ENCODE measurements at places on chromosomes 5 and 9.
A peak's percentile ranks its signal among the peaks of the same experiment; 100 is the strongest.

DNA sequence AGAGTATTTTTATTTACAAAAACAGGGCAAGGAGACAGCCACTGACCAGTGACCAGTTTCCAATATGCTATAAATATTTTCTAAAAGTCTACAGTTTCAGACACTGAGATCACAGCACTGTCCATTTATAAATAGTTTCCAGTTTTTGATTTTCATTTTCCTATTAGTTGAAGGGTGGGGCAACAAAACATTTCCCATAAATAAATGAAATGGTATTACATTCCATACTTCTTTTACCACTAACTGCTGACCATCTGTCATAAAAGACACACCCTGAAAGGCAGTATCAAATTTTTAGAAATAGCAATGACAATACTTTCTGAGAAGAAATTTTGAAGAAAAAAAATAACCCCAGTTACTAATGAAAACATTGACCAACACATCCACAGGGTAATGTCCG is 126.7 kb downstream of the ARSB start:
- DNase-seq, result no peak

DNA sequence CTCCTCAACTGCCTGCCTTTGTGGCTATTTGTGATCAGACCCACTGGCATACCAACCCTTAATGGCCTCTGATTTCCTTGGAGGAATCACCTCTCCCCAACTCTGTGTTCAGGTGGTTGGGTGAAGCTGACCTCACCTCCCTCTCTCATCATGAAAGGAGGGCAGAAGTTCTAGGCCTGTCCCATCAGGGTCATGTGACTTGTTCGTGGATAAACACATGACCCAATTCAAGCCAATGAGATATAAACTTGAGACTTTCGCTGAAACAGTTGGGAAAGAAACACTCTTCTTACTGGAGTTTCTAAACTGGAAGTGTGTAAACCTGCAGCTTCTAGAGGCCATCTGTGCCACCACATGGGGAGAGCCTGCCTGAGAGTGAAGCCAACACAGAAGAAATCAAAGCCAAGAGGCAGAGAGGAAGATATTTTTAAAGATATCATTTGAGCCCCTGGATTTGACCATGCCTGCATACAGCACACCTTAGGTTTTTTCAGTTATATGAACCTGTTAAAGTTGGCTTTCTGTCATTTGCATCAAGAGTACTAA is 5.8 kb downstream of the GABBR2 start:
- DNase-seq, result no peak

DNA sequence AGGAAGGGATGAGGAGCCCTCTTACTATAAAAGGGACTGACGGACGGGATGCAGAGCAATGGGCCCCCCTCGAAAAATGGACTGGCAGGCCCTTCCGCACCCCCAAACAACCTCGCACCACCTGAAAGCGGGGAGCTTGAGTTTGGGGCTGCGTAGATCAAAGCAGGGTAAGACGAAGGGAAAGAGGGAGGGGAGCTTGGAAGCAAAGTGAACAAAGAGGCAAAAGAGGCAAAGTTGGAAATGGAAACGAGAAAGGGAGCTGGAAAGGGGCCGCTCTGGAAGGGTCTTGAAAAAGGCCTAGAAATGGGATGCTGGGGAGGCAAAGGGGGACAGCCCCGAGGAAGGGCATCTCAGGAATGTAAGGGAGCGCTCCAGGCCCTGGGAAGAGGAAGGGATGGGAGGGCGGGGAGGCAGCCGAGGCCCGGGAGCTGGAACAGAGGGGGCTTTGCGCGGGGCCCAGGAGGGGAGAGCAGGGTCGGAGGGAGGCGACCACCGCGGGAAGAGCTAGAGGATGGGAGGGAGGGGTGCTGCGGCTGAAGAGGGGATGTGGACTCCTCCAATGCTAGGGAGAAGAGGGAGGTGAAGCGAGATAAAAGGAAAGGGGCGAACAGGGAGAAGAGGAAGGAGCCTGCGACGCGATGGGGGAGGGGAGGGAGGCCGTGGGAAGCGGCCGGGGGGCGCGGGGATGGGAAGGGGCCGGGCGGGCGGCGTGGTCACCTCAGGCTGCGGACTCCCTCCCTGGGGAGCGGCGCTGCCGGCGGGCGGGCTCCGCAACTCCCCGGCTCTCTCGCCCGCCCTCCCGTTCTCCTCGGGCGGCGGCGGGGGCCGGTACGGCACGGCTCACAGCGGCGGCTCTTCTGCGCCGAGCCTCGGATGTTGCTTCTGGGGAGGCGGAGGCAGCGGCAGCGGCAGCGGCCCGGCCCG is 577 bp downstream of the RNF145 start:
- peak; percentile 74 for DNase-seq

- DNase-seq, result peak; percentile 93
Observed at GRCh38 chr9:20873240-20873865, 158.1 kb downstream of the HACD4 start.

DNA sequence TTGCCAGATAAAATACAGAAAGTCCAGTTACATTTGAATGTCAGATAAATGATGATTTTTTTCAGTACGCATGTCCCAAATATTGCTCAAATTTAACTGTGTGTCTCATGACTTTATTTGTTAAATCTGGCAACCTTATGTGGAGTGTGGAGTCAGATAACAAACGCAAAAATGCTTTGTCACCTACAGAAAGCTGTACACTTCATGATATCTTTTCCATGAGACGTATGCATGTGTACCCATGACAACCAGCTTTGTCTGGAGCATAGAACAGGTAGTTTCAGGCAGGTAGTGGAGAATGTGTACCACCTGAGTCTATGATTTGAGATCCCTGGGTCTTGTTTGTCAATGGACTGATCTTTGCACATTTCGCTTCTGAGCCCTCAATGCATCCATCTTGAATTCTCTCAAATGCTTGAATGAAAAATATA is 105.5 kb upstream of the CPEB4 start:
- DNase-seq, result no peak

- peak; percentile 66 for DNase-seq
Observed at GRCh38 chr9:135463140-135463539, 16.4 kb upstream of the PPP1R26 start.

- no peak for DNase-seq
Observed at GRCh38 chr9:128945798-128946501, 1.5 kb downstream of the DOLK start.

- peak; percentile 81 for DNase-seq
Observed at GRCh38 chr9:134663753-134664415, 22.3 kb downstream of the COL5A1 start.

DNA sequence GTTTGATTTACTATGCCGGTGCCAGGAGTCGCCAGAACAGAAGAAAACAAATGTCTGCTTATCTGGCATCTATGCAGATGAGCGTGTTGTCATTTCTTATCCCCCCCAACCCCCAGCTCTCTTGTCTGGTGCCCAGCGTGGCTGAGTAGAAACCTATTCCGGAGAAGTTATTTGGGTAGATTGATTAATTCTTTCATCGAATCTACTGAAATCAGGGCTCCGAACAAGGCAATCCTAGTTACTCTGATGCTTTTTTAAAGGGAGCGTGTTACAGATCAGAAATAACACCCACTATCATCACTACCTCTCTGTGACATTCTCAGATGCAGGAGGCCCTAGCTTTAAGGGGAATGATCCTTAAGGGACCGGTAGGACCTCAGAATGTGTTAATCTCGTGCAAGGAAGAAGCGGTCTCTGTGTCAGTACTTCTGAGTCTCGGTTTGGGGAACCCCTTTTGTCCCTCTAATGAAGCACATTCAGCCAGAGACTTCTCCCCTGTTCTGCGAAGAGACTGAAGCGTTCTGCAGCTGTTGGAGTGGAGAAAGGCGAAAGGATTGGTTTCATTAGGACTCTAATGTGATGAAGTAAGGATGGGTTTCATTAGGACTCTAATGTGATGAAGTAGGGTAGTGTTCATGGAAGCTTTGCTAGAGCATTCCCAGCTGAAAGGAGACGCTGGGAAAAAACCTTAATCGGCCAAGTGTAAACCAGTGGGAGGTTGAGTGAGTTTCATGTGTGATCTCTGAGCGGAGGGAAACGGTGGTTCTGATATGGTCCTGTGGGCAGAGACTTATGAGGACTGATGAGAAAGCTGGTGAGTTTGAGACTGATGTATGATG is 1.5 kb downstream of the PIP5K1B start:
- no peak for DNase-seq

GRCh38 chr9:124764774-124765438 is 6.2 kb downstream of the NR6A1 start:
- DNase-seq, result peak; percentile 47

- DNase-seq, result no peak
Observed at GRCh38 chr5:9381464-9381863, 164.4 kb downstream of the SEMA5A start.

DNA sequence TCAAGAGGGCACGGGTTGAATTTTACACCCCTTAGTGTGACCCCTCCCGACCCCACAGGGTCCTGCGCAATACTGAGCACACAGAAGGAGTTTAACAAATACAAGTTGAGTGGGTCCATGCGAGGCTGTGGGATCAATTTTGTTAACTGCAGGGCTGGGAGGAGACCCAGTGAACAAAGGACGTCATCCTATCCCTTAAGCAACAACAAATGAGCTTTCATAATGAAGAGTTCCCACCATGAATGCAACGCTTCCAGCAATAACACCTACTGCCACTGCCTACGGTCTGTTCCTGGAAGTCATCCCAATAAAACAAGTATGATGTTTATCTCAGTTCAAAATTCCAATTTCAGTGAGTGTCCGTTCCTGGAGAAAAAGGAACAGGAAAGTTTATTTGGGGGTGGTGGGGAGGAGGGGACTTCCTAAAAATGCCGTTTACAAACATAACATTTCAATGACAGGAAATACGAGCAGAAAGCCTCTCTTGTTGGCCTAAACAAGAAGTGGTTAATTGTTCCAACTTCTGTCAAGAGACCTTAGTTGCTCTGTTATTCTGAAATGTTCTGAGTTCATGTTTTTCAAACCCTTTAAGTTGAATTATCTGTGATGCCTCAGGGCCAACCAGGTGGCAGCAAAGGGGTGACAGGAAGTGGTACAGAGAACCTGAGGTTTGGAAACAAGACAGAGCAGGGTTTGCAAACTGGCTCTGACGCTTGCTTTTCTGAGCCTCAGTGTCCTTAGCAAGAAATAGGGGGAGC is 65.8 kb upstream of the PLPP6 start:
- DNase-seq, result no peak

GRCh38 chr5:76414788-76415187 is 11.7 kb downstream of the IQGAP2 start:
- no peak for DNase-seq

Measured in EH (cell line).